ENCODE measurements at places on chromosomes 3 and 15. TPM values are rescaled to one million over a fixed set of nuclear protein-coding genes. Genes with fewer than 3 reads are reported as not detected.

Gene ITPKA
- 0.80 TPM for total RNA-seq

GRCh38 chr15:79028411-79028964 is 62.1 kb downstream of the RASGRF1 start:
- H3K4me3 ChIP-seq: no peak overlapping the region
- peak; percentile 55 for DNase-seq
- no peak overlapping the region for H3K27ac ChIP-seq
- H3K4me1 ChIP-seq: no peaks in the 10 kb centered on the region
- H3K27me3 ChIP-seq: peaks cover 2% of the 10 kb centered on the region
- H3K36me3 ChIP-seq: peaks cover 2% of the 10 kb centered on the region

DNA sequence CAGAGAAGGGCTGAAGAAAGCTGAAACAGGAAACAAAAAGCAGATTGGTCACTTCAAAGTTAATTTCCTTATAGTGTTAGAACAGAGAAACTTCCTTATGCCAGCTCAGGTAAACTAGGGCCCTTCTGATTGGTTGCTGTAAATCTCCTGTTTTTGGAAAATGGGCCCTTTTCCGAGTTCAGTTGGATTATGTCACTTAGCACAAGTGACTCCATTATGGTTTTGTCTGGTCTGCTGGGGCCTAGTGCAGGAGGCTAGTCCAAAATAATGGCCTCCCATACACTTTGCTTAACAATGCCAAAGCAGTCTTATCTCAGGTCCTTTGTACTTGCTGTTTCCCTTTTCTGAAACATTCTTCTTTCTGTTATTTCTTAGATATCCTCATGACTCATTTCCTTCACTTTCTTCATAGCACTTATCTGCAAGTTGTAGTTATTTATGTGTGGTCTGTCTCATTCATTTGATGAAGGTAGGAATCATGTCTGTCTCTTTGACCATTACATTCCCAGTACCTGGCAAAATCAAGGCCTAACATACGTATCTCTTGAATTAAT is 7.7 kb upstream of the DCP1A start:
- no peak overlapping the region for H3K27ac ChIP-seq
- DNase-seq: no peak
- peaks cover 10% of the 10 kb centered on the region for H3K4me1 ChIP-seq
- no peaks in the 10 kb centered on the region for H3K36me3 ChIP-seq
- no peaks in the 10 kb centered on the region for H3K27me3 ChIP-seq

DNA sequence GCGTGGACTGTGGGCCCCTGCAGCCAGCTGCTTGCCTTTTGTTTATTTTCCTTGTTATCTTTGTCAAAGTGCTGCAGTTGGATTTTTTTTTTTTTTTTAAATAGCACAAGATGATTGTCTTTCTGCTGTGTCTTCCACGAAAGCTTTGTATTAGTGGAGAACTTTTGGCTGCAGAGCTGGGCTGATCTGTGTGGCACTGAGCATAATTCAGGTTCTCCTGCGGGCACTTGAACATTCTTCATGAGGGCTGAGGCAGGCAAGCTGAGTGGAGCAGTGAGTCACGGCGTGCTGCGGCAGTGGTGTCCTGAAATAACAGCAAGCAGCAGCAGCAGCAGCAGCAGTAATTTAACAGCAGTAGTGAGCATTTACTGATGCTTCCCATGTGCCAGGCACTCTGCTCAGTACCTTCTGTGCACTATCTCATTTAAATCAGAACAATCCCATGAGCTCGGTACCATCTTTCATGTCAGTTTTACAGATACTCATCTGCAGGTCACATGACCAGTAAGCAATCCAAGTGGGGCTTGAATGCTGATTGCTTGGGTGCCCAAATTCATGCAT is 45.8 kb downstream of the MITF start:
- no peaks in the 10 kb centered on the region for H3K27me3 ChIP-seq
- peak; percentile 39 for DNase-seq
- peaks cover 50% of the 10 kb centered on the region for H3K4me1 ChIP-seq
- H3K36me3 ChIP-seq: peaks cover 7% of the 10 kb centered on the region
- H3K27ac ChIP-seq: peak overlapping the region; percentile 88

Data from mesothelial cell of epicardium (in vitro differentiated cells).